ENCODE measurements at places on chromosomes 7 and 10.

- DNase-seq: peak; percentile 37
Observed at GRCh38 chr7:157516311-157516710, 179.5 kb downstream of the DNAJB6 start.

DNA sequence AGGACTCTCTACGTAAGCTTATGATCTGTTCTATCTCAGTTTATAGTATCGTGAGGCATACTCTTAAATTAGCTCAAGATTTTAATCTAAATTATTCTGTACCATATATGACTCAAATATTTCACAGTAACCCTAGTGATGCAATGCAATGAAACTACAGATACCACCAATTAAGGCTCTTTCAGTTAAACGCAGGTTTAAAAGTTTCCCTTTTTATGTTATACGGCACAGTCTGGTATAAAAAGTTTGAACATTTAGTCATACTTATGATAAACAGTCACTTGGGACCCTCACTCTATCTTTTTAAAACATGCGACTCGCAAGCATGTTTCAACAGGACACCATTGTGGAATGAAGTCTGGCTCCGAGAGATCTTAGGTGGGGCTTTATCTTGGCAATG, 107.2 kb downstream of the CDK6 start:
- DNase-seq: no peak

DNA sequence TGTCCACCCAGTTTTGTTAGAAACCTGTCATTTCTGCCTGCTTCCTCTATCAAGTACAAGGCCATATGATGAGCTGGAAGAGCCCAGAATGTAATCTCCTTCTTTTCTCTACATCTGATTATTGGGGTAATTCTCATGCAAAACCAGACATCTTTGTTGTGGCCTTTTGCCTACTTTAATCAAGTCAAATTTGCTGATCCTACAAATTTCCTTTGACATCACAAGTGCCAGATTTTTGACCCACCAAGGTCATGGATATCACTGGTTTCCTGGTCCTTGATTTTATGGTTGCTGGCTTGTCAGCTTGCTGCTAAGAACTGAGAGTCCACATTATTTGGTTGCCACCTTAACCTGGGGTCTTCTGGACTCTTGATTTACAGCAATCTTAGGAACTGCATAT, 336.1 kb downstream of the TFEC start:
- no peak for DNase-seq

DNA sequence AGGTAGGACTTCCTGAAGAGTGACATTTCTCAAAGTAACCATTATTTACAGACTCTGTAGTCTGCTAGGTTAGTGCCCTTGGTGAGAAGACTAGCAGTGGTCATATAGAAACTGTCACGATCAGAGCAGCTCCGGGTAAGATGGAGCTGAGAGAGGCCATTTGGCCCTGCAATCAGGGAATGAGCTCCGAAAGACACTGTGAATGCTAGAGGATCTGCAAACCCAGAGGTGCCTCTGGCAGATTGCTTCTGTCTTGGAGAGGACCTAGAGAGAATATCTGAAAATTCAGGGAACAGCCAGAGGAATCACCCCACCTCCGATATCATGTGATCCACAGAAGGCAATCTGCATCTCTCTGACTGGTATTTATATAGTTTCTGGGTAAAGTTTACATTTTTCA, 246.9 kb upstream of the KMT2E start:
- DNase-seq: no peak

Measured in ecto neural progenitor cell (in vitro differentiated cells).